Right atrium auricular region (tissue), 2 donors: ENCODE measurements at places on chromosomes 2 and 18. TPM values are rescaled to one million over a fixed set of nuclear protein-coding genes. Genes with fewer than 3 reads are reported as not detected.

GRCh38 chr2:68359889-68360288 lies 5.2 kb upstream of the PLEK start:
- H3K27me3 ChIP-seq: no peaks in the 10 kb centered on the region
- DNase-seq: no peak
- no peak overlapping the region for H3K4me3 ChIP-seq
- H3K36me3 ChIP-seq: no peaks in the 10 kb centered on the region
- H3K4me1 ChIP-seq: peaks cover 6% of the 10 kb centered on the region
- H3K27ac ChIP-seq: no peak overlapping the region

DPYSL5 gene
- total RNA-seq: not detected

DNA sequence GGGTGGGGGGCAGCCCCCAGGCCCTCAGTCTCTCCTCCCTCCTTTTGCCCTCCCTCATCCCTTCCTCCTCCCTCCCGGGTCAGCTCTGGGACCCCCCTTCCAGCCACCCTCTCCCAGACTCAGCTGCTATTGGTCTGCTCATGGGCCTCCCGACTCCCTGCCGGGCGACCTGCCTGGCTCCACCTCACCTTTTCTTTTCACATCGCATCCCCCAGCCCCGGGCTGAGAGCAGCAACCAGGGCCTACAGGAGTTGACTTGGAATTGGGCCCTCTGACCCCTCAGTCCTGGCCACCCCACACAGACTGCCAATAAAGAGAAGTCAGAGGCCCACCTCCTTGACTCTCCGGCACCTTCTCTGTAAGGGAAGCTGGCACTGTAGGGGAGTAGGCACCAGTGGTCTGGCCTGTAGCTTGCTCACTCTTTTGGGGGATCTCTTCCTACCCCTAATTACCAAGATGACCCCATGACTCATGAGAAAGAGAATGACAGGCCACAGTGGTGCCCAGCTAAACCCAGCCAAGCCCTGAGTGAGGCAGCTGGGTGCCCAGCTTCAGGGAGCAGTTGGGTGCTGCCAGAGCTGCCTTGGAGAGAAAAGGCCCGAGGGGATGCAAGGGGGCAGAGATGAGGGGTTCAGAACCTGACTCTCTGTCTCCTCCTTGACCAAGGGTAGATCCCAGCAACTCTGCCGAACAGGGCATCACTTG lies 2.0 kb upstream of the ECEL1 start:
- peaks cover 18% of the 10 kb centered on the region for H3K4me1 ChIP-seq
- no peak overlapping the region for H3K4me3 ChIP-seq
- no peak for DNase-seq
- H3K36me3 ChIP-seq: no peaks in the 10 kb centered on the region

DNA sequence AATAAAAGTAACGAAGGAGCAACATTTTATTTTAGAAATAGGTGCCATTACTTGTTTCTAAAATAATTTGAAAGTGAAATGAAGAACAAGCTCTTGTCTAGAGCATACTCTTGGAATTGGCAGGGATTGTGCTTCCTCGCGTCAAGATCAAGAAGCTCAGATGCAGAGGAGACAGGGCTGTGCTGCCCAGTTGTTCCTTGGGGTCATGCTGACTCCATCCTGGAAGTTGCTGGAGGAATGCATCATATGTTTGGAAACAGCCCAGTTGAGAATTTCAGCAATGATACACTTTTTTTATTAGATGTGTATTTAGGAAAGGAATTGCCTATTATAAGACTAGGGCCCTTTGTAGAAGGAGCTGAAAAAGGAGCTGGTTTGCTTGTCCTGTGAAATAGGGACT lies 17.2 kb downstream of the LTBP1 start:
- H3K36me3 ChIP-seq: no peaks in the 10 kb centered on the region
- DNase-seq: no peak
- no peak overlapping the region for H3K27ac ChIP-seq
- H3K4me3 ChIP-seq: no peak overlapping the region
- no peaks in the 10 kb centered on the region for H3K27me3 ChIP-seq
- peaks cover 26% of the 10 kb centered on the region for H3K4me1 ChIP-seq

- no peak for DNase-seq
- H3K27me3 ChIP-seq: no peaks in the 10 kb centered on the region
- H3K36me3 ChIP-seq: peaks cover 21% of the 10 kb centered on the region
- H3K4me3 ChIP-seq: no peak overlapping the region
- H3K27ac ChIP-seq: no peak overlapping the region
These were observed 10.9 kb downstream of the TMEM87B start for GRCh38 chr2:112065966-112066365.

GRCh38 chr18:72613534-72613930 lies 69.4 kb upstream of the CBLN2 start:
- H3K27ac ChIP-seq: no peak overlapping the region
- H3K36me3 ChIP-seq: no peaks in the 10 kb centered on the region
- no peaks in the 10 kb centered on the region for H3K27me3 ChIP-seq
- no peak overlapping the region for H3K4me3 ChIP-seq

DNA sequence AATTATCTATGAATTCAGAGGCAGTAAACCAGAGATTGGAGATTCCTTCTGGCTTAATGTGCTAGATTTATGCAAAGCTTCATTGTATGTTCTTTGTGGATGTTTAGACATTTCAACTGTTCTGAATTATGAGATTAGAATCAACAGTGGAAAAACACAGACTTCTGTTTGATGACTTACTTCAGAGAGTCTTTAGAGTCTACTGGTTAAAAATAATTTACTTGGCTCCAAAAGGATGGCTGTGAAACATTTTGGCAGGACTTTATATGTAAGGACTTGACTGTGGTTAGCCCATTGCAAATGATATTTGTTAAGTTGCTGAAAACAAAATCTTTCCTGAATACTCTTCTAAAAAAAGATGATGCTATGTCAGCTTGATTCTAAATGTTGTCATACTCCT lies 25.5 kb upstream of the LRRC30 start:
- no peak for DNase-seq
- peaks cover 23% of the 10 kb centered on the region for H3K4me1 ChIP-seq
- H3K27me3 ChIP-seq: no peaks in the 10 kb centered on the region
- H3K4me3 ChIP-seq: no peak overlapping the region

DNA sequence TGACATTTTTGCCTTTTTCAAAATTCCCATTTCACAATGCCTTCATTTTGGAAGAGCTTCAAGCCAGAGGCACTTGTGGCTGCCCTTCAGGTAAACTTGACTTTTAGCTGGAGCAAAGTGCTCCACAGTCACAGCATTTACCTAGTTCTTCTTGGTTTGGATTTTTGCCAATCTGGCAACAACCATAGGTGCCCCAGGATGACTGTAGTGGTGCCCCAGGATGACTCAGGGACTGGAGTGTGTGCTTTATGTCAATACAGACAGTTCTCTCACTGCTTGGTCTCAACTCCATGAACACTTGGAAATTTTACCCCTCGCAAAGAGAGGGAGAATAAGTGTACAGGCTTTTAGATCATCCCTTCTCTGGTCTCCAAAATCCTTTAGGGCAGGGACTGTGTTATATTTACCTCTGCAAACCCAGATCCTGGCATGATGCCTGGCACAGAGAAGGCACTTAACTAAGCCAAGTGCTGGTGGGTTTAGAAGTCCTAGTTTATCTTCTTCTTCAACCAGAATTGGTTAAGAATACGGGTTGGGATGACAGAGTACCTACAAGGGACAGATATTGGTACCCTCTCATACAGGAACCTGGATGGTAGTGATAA lies 15.3 kb upstream of the PTPN4 start:
- no peaks in the 10 kb centered on the region for H3K36me3 ChIP-seq
- no peaks in the 10 kb centered on the region for H3K4me1 ChIP-seq
- no peak overlapping the region for H3K27ac ChIP-seq
- no peak for DNase-seq

ALLC gene
- total RNA-seq: not detected

DNA sequence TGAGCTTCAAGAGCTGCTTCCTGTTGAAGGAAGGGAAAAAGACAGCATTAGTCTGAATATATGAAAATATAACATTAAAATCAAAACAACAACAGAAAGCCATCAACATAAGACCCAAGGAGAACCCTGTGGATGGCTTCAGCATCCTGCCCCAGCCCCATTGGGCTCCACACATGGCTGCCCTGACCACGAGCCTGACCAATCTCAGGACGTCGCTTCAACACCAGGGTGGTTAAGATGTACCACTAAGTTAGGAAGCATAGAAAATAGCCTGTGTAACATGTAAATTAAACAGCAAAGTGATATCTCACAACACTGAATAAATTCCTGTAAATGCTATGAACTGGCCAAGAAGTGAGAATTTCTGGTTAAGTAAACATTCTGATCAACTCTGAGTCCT lies 77.2 kb upstream of the CD226 start:
- no peak overlapping the region for H3K4me3 ChIP-seq
- peaks cover 10% of the 10 kb centered on the region for H3K36me3 ChIP-seq
- H3K4me1 ChIP-seq: no peaks in the 10 kb centered on the region
- no peak overlapping the region for H3K27ac ChIP-seq
- DNase-seq: no peak
- no peaks in the 10 kb centered on the region for H3K27me3 ChIP-seq

- no peak for DNase-seq
- H3K4me1 ChIP-seq: no peaks in the 10 kb centered on the region
- no peak overlapping the region for H3K27ac ChIP-seq
- no peaks in the 10 kb centered on the region for H3K36me3 ChIP-seq
- H3K27me3 ChIP-seq: no peaks in the 10 kb centered on the region
These were observed 162.2 kb downstream of the ALPK2 start for GRCh38 chr18:58466636-58467205.

IGFBP2 gene
- total RNA-seq: 255 TPM

DNA sequence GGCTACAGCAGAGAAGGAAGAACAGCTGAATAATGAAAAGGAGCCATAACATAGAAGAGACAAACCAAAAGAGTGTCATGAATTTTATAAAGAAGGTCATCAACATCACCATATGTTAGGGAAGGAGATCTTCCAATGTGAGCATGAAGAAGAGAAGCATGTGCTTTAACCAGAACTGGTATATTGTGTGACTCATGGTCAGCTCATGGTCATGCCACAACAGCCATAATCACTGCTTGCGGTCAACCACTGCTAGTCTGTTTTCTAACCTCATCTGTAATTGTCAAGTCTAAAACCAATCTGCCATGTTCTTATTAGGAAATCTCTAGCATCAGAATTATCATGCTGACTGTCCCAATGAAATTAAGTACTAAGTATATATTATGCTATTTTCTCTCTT lies 204.1 kb upstream of the VRK2 start:
- H3K27ac ChIP-seq: no peak overlapping the region
- H3K4me3 ChIP-seq: no peak overlapping the region
- H3K27me3 ChIP-seq: no peaks in the 10 kb centered on the region
- no peaks in the 10 kb centered on the region for H3K4me1 ChIP-seq
- H3K36me3 ChIP-seq: no peaks in the 10 kb centered on the region

DNA sequence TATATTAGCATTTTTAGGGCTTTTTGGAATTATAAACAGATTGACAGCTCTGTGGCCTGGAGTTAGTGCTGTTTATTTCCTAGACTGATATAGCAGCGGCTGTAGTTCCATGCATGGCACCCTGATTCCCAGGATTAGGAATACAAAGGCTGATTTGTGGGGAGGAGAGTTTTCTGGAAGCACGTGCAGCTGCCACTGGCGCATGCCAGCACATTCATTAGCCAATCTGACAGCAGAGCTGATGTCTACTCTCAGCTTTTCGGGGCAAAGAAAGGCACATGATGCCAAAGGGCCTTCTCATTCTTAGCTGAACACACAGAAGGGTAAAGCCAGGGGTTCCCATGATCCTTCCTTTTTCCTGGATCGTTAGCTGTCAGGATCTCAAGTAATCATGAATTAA lies 45.7 kb upstream of the RAPH1 start:
- DNase-seq: no peak
- H3K27me3 ChIP-seq: no peaks in the 10 kb centered on the region
- no peaks in the 10 kb centered on the region for H3K36me3 ChIP-seq
- no peaks in the 10 kb centered on the region for H3K4me1 ChIP-seq
- H3K4me3 ChIP-seq: no peak overlapping the region

MEP1B gene
- total RNA-seq: not detected

DNA sequence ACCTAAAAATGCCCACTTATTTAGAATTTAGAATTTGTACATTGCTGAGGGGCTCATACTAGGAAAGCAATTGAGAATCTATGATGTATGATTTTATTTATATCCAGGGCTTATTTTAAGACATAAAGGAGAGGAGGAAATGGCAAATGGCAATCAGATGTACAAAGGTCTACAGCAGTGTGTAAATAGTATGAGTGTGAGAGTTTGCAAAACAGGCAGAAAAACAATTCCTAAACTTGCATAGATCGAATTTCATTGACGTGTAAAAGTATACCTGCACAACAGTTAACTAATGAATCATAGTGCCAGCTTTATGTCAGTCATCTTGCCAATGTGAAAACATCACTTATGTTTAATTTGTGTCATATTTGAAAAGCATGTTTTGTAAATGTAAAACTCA lies 718.7 kb upstream of the GCFC2 start:
- no peak for DNase-seq
- no peak overlapping the region for H3K4me3 ChIP-seq
- no peaks in the 10 kb centered on the region for H3K4me1 ChIP-seq
- H3K27ac ChIP-seq: no peak overlapping the region
- no peaks in the 10 kb centered on the region for H3K27me3 ChIP-seq

GRCh38 chr2:56040834-56041233 lies 117.3 kb upstream of the EFEMP1 start:
- no peaks in the 10 kb centered on the region for H3K36me3 ChIP-seq
- no peak overlapping the region for H3K4me3 ChIP-seq
- no peaks in the 10 kb centered on the region for H3K4me1 ChIP-seq
- DNase-seq: no peak
- no peaks in the 10 kb centered on the region for H3K27me3 ChIP-seq
- H3K27ac ChIP-seq: no peak overlapping the region

DNA sequence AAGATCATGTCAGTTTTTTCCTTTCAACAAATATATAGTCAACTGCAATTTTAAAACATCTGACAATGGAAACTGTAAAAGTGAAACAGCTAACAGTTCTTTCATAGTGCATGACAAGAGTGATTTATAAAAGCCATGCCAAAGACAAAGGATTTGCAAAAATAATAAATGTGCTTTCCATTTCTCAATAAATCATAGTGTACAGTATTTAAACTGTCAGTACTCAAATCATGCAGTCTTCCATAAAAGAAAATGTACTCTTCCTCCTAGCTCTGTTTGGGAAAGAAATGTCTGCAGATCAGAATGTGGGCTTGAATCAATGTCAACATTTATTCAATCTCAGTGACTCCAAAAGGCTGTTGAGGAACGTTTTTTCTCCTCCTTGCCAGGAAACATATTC lies 131.7 kb upstream of the PDE1A start:
- no peaks in the 10 kb centered on the region for H3K27me3 ChIP-seq
- H3K4me3 ChIP-seq: no peak overlapping the region
- H3K27ac ChIP-seq: no peak overlapping the region

SCYGR1 gene
- not detected for total RNA-seq

- no peak for DNase-seq
- H3K4me1 ChIP-seq: peaks cover 71% of the 10 kb centered on the region
- no peaks in the 10 kb centered on the region for H3K36me3 ChIP-seq
- peak overlapping the region; percentile 60 for H3K27ac ChIP-seq
These were observed 58.5 kb downstream of the HS1BP3 start for GRCh38 chr2:20592106-20593071.
